HL-60 (cell line): ENCODE measurements at places on chromosomes 1 and 21.
A peak's percentile ranks its signal among the peaks of the same experiment; 100 is the strongest.

DNA sequence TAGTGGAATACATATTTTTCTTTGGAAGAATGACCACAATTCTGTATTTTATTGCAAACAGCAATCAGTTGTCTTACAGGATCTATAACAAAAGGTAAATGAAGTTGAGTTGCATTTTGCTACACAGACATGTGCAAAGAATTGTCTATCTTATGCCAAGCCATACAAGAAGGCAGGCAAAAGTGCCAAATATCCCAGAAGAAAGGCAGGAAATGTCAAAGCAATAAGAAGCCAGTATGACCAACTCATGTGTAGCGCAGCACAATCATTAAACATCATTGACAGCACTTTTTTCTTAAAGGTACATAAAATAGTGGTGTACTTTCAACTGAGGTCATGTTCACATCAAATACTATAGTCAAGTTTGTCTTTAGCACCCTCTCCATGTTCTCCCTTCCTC, 42.7 kb downstream of the NIBAN1 start:
- DNase-seq = no peak

DNA sequence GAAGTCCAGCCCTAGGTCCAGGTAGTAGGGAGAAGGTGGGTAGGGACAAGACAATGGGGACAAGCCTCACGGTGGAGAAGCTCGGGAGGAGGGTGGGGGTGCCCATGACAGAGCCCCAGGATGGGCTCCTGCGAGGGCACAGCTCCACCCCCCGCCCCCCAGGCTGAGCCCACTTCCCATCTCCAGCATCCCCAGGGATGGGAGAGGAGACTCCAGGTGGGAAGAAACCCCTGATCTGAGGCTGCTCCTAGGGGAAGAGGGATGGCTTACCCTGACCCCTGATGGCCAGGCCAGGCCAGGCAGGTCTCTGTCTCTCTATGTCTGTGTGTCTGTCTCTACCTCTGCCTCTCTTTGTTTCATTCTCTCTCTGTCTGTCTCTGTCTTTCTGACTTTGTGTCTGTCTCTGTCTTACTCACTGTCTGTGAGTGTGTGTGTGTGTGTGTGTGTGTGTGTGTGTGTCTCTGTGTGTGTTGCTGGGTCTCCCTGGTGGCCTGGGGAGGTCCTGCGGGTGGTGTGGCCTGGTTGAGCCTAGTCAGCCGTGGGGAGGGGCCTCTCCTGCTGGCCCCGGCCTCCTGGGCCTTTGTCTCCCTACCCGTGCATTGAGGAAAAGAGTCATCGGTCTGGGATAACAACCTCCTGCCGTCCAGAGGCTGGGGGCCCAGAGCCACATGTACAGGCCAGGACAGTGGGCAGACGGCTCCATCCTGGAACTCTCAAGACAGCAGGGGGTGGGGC, 45.7 kb downstream of the WNT9A start:
- DNase-seq = no peak

DNA sequence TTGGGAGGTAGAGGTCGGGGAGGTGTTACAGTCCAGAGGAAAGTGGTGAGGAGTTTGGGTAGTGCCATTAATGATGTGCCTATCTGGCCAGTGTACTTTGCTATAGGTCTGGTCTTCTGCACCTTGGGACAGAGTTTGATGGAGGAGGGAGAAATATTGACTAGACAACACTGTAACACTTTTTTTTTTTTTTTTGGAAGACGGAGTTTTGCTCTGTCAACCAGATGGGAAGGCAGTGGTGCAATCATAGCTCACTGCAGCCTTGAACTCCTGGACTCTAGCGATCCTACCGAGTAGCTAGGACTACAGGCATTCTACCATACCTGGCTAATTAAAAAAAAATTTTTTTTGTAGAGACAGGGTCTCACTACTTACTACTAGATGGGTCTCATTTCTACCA, 1.9 kb downstream of the SCP2 start:
- DNase-seq = no peak

- peak; percentile 55 for DNase-seq
Measured at GRCh38 chr1:209884665-209885117, 53.3 kb upstream of the SYT14 start.

- no peak for DNase-seq
Measured at GRCh38 chr1:117608115-117608615, 2.3 kb downstream of the TENT5C start.

- no peak for DNase-seq
Measured at GRCh38 chr1:243422362-243422761, 166.5 kb downstream of the SDCCAG8 start.

DNA sequence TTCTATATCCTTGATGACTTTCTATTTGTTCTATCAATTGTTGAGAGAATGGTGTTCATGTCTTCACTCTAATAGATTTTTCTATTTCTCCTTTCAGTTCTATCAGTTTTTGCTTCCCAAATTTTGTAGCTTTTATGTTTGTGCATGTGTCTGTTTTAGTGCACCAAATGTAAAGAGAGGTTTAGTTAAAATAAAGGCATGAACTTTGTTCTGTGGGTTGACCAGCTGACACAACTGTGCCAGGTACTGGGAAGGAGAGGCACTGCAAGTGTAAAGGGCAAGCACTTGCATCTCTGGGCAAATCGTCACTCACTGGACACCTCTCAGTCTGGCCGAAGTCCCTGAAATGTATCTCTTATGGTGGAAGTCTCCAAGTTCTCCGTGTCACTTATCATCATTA, 38.6 kb upstream of the ABCD3 start:
- no peak for DNase-seq

DNA sequence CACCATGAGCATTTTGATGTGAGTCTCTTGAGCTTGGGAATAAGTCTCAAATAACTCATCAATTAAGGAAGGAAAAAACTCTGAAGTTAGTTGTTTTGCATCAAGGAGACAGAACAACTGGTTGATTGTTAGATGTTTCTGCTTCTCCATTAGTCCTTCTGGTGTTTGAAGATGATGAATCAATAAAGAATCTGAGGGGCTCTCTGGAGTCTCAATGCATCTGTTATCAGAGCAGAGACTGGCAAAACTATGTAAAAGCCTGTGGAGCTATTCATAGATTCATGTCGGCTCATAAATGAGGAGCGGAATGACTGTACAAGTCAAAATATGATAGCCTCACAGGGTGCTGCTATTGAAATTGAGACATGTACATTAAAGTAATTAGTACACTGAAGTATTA, 73.3 kb upstream of the ZC3H11B start:
- no peak for DNase-seq

- DNase-seq = no peak
Measured at GRCh38 chr1:91712393-91712792, 173.6 kb downstream of the TGFBR3 start.

GRCh38 chr1:191176131-191176530, 698.5 kb upstream of the BRINP3 start:
- no peak for DNase-seq

GRCh38 chr1:241533326-241534115, 1.3 kb downstream of the KMO start:
- DNase-seq = no peak

- peak; percentile 48 for DNase-seq
Measured at GRCh38 chr1:39091845-39092645, 65.9 kb downstream of the NDUFS5 start.

GRCh38 chr1:236173174-236173767, 30.9 kb downstream of the GPR137B start:
- DNase-seq = no peak

GRCh38 chr1:204756811-204757210, 71.3 kb upstream of the LRRN2 start:
- no peak for DNase-seq

GRCh38 chr1:150971583-150972416, 2.8 kb downstream of the CERS2 start:
- DNase-seq = no peak

GRCh38 chr21:33844104-33844889, 71.3 kb downstream of the ATP5PO start:
- no peak for DNase-seq

DNA sequence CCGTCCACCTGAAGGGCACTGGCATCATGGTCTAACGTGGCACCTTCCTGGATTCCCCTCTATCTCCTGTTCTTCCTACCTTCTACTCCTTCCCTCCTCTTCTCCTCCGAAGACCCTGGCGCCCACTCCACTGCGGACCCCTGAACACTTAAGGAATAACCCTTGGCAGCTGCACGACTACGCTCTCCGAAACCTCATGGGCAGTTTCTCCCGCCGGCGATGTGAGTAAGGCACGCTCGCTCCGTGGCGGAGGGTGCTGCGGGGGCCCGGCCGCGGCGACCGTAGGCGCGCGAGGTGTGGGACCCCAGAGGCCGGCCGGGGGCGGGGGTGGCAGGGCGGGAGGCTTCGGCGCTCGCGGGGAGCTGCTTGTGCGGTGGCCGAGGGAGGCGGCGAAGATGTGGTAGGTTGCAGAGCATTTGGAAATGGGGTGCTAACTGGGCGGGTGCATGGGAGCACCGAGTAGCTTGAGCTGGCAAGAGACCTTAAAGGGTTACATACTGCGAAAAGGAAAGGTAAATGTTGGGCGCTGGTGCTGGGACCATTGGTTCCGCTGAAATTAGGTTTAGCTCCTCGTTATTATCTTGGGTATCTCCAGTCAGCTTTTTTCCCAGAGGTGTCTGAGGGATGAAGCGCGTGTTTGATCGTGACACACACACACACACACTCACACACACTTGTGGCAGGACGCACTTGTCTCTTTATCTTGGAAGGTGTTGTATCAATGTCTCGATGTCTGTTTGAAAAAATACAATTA, 876 bp downstream of the LRRC7 start:
- no peak for DNase-seq

- DNase-seq = no peak
Measured at GRCh38 chr21:31117128-31117916, 79.0 kb upstream of the KRTAP19-8 start.

GRCh38 chr1:51661081-51661518, 44.2 kb downstream of the OSBPL9 start:
- DNase-seq = no peak

- no peak for DNase-seq
Measured at GRCh38 chr1:150928286-150928685, 2.1 kb downstream of the SETDB1 start.

GRCh38 chr1:150836129-150836773, 28.2 kb upstream of the CTSK start:
- DNase-seq = no peak

- no peak for DNase-seq
Measured at GRCh38 chr1:37995751-37996345, 6.0 kb upstream of the SF3A3 start.

GRCh38 chr1:239792157-239792556, 299.5 kb upstream of the FMN2 start:
- no peak for DNase-seq

- no peak for DNase-seq
Measured at GRCh38 chr21:16419188-16419921, 689.6 kb downstream of the USP25 start.

GRCh38 chr1:209769971-209770370, 14.1 kb downstream of the TRAF3IP3 start:
- DNase-seq = no peak

- DNase-seq = no peak
Measured at GRCh38 chr1:110921953-110922352, 41.8 kb downstream of the LRIF1 start.

DNA sequence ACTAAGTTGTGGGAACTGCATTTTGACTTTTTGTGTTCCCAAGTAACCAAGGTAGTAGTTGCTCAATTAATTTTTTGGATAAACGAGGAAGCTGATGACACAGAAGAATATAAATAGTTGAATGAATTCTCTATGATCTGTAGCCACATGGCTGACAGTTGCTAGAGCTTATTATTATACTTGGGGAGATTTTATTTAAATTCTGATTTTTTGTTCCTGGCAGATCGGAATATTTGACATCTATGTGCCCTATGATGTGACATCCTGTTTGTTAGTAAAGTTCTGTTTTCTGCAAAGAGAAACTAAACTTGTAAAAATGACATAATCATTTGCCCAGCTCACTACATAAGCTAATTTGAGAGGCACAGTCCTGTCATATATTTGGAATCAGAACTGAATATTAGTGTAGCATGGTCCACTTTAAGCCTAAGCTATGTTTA, 9.7 kb upstream of the LYST start:
- DNase-seq = no peak
